Stimulated activated CD4-positive, alpha-beta T cell treated with anti-CD3 and anti-CD28 coated beads, Interleukin-15, amount 100 ng/mL, for 1 hour (primary cell): ENCODE measurements at places on chromosomes 5 and 9.

DNA sequence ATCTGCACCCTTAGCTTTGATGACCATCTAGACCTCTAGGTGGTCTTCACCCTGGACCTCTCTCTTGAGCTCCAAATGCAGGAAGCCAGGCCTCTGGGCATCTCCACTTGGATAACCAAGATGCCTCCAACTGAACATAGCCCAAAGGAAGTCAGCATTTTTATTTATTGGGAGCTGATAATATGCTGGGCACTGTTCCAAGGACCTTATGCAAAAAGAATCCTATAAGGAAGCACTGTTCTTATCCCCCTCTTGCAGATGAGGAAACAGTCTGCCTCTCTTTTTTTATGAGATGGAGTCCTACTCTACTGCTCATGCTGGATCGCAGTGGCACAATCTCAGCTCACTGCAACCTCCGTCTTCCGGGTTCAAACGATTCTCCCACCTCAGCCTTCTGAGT, 219.9 kb downstream of the CDK5RAP2 start:
- DNase-seq, result no peak

GRCh38 chr5:140245926-140246325, 57.0 kb downstream of the PFDN1 start:
- DNase-seq, result no peak

- DNase-seq, result no peak
These were observed 427.6 kb downstream of the IRX1 start for GRCh38 chr5:4023091-4023752.

- DNase-seq, result no peak
These were observed 189.4 kb downstream of the BNC2 start for GRCh38 chr9:16680975-16681651.

- no peak for DNase-seq
These were observed 195.0 kb downstream of the FER start for GRCh38 chr5:108942701-108943100.

- peak; percentile 15 for DNase-seq
These were observed 18.5 kb downstream of the JADE2 start for GRCh38 chr5:134543820-134544614.

GRCh38 chr9:98867429-98868168, 60.1 kb downstream of the GALNT12 start:
- no peak for DNase-seq

DNA sequence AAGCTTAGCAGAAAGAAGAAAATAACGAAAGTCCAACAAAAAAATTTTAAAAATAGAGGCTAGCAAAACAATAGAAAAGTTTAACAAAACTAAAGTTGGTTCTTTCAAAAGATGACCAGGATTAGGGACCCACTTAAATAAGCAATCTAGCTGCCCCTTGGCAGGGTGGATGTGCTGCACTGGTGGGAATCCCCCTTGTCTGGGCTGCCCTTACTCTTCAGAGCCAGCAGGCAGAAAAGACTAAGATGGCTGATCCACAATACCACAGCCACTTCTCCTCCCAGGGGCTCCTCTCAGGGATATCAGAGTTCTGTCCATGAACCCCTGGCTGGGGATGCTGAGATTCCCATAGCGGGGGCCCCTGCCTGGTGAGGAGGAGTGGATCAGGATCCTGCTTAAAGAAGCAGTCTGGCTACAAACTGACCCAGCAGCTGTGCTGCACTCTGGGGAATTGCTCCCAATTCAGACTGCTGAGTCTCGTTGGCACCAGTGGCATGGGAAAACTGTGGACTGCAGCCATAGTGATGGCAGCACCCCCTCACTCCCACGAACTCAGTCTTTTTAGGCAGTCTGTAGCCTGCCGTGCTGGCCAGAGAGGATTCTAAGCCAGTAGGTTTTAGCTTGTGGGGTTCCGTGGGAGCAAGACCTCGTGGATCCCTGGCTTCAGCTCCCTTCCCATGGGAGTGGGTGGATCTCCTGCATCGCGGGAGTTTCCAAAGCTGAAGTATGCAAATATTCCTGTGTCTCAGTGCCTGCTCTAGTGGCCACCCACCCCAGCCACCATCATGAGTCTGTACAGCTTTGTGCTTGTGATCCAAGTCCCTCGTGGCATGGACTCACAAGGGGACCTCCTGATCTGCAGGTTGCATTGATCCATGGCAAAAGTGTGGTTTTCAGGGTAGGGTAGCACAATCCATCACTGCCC, 2.9 kb upstream of the INSL6 start:
- DNase-seq, result no peak

DNA sequence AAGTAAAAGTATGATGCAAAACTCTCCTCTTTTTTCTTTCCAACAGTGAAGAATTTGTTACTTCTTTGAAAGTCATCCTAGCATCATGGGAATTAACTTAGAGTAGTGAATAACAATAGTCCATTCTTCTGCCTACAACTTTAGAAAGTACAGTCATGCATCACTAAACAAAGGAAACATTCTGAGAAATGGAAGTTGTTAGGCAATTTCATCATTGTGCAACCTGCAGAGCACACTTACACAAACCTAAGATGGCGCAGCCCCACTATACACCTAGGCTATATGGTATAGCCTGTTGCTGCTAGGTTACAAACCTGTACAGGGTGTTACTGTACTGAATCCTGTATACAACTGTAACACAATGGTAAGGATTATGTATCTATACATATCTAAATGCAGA, 1209.3 kb upstream of the C9orf72 start:
- DNase-seq, result no peak

DNA sequence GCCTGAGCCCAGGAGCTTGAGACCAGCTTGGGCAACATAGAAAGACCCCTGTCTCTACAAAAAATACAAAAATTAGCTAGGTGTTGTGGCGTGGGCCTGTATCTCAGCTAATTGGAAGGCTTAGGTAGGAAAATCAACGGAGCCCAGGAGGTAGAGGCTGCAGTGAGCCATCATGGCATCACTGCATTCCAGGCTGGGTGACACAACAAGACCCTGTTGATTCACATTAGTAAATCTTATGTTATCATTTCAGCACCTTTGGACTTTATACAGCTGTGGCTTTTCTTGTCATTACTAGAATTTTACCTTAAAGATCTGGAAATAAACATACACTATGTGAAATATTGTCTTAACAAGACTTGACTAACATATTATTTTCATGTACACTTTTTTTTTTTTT, 185.0 kb downstream of the ZNF608 start:
- DNase-seq, result no peak

DNA sequence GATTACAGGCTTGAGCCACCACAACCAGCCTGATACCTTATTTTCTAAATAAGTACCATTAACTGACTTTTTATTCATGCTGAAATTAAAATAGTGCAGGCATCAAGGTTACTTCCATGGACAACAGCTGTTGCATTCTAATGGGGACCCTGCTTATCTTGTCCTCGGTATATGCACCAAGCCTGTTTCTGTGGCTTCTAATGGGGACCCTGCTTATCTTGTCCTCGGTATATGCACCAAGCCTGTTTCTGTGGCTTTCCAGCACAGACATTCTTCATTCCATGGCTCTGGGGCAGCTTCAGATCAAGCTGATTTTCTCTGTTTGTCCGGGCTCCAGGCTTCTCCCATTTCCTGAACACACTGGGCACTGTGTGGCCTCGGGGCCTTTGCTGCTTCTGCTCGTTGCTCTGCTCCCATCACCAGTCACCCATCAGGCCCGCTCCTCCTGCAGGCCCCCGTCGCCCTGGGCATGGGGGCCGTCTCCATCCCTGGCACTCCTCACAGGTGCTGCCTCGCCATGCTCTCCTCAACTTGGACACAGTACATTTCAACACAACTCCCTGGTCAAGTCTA, 30.7 kb downstream of the ZNF354A start:
- DNase-seq, result no peak

DNA sequence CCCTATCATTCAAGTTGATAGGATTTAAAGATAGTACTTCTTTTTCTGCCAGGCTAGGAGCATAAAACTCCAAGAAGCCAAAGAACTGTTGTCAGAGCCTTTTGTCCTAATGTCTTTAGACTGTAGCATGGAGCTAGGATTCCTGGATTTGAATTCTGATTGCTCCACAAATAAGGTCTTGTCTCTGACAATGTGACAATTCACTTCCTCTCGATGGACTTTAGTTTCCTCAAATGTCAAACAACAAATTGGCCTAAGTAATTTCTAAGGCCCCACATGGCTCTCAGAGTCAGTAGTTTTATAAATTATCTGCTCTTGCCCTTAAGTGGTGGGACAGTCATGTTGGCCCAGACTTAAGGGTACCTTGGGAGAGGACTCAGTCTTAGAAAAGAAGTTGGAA, 36.7 kb downstream of the RFK start:
- DNase-seq, result no peak

DNA sequence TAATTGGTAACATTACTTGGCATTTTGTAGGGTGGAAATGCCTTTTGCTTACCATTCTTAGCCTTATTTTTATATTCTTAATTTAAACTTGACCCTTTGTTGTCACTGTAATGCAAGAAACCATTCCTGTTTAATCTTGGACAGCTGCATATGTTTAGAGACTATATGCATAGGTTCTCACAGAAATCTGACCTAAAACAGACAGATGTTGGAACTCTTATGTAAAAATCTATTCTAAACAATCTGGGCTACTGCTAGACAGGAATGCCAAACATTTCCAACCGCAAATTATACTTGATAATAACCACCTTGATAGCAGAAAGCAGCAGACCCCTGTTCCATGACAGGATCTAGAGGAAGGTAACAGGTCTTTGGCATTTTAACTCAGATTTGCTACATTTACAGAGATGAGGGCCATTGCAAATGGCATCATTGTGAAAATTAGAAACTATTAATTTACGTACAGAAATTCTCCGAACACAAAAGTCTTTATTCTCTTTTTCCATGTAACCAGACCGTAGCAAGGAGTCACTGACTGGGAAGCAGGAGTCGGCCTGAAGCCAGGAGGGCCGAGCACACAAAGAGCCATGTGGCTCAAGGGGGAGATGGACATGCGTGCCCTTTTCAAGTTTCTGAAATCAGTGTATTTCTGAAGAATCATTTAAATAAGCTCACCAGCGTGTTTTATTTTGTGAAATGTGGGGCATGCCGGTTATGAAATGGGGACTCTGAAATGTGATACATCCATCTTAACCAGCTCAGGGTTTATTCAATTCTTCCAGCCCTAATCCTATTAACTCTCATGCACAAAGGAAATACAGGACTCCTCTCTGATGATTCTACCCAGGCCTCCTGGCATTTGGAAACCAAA, 139.3 kb downstream of the AOPEP start:
- no peak for DNase-seq

DNA sequence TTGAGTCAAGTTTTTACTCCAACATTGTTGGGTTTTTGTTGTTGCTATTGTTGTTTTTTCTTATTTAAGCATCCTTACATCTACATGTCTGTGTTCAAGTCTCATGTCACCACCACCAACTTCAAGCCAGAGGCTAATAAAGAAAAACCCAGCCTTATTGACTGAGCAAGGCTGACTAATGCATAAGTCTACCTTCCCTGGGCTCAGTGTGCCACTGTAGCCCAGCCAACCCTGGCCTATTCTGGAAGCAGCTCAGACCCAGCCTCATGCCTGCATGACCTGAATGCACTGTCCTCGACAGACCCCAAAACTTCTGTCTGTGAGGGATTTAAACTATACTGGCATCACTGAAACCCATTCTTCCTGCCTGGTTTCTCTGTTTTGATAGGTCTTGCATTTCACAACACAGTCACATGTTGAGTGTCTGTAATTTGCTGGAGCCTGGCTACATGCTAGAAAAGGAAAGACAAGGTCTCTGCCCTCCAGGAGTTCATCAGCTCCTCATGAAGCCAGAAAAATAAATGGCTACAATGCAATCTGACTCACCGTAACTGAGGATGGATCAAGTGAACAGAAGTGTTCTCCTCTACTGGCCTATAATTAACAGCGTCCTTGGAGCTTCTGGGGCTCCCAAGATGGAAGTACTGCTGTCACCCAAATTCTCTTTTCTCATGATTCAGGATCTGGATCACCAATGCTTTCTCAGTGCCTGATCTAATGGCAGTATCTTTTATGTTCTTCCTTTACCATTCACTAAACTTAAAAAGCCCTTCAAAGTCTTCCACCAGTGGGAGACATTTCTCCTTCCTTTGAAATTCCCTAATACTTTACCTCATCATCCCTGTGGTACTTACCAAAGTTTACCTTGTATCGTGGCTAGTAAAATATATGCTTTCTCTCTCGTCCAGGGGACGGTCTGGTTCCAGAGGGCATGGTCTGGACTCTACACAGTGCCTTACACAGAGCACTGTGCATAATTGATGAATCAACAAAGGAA, 103.9 kb upstream of the IFNE start:
- no peak for DNase-seq

DNA sequence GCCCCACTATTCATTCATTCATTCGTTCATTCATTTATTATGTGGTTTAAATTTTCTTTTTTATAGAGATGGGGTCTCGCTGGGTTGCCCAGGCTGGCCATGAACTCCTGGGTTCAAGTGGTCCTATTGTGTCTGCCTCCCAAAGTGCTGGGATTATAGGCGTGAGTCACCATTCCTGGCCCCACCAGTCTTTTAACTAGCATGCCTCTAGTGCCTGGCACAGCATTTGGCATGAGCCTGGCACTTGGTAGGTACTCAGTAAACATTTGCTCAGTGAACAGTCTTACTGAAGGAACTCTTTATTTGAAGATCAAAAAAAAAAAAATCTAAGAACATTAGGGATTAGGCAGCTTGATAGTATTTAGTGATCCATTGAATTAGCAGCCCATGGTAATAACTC, 98.1 kb downstream of the KDM4C start:
- DNase-seq, result no peak

GRCh38 chr5:143379606-143380005, 23.9 kb downstream of the NR3C1 start:
- no peak for DNase-seq

- DNase-seq, result no peak
These were observed 294.1 kb downstream of the FANCC start for GRCh38 chr9:95023217-95024003.

GRCh38 chr9:113574441-113575262, 111.1 kb downstream of the RGS3 start:
- DNase-seq, result no peak

DNA sequence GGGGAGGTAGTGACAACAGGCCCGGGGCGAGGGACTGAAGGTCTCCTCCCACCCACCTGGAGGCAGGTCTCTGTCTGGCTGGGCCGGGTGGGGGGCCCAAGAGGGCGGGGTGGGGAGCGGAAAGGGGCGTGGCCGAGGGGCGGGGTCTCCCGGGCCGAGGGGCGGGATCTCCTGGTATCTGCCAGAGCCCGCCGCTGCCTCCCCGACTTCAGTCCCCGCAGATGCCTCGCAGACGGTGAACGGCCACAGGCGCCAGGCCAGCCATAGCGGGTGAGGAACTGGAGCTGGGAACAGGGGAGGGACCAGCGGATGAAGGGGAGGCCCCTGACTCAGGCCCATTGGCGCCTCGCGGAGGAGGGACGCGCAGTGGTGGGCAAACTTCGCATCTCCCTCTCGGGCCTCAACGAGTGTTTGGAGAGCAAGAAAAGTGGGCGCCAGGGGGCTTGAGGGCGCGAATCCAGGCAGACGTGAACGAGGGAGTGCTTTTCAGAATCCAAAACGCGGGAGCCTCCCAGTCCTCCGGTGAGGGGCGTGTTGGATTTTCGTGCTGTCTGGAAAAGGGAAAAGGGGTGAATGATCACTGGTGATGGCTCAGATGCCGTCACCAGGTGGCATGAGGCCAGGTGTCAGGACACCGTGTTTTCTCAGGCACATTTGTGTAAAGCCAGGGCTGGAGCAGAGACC, at the start of gene ADGRD2:
Gene ADGRD2, plus strand, starts transcription at position 211 of the 684 bp plus-strand sequence. CDS start 1,216 bp downstream, outside the sequence.
- no peak for DNase-seq
